ENCODE measurements at places on chromosomes 4 and X.
A peak's percentile ranks its signal among the peaks of the same experiment; 100 is the strongest.

DNA sequence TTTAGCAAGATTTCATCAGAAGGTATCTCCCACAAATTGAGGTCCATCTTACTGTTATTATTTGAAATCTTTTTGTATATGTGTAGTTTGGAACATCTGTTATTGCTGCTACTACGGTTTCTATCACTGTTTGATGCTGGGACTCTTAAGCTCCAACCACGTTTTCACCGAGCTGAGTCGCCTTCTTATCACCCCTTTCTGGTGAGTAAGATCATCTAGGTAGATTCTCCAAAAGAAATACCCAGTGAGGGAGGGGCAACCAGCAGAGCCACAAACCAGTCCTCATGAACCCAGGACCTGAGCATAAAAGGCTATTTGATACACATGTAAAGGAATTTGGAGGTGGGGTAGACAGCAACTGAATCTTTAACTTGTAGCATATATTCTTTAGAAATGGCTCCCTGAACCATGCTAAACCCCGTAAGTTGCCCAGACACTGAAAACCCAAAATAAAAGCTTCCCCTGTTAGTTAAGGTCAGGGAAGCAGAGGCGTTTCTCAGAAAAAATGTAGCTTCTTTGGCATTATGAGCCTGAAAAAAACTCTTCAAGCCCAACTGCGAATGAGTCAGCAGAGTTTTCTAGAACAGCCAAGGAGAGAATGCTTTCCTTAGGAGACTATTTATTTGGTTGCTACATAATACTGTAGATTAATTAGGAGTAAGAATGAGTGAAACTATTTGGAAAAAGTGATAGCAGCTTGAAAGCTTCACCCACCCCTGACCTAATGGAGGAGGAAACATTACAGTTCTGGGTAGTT is 53.8 kb upstream of the ATXN3L start:
- peak; percentile 64 for DNase-seq

DNA sequence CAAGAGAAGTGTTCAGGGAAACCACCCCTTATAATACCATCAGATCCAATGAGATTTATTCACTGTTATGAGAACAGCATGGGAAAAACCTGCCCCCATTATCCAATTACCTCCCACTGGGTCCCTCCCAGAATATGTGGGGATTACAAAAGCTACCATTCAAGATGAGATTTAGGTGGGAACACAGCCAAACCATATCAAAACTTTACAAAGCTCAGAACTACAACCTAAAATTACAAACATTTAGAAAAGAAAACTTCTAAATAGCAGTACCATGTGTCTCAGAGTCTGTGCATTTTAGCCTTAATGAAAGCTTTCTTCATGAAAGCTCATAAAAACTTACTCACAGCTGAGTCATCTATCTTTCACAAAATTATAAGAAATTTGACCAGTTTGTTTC is 1442.8 kb upstream of the PCDH7 start:
- DNase-seq = peak; percentile 17

GRCh38 chr4:109559625-109559982 is 442 bp upstream of the MCUB start:
- DNase-seq = no peak

DNA sequence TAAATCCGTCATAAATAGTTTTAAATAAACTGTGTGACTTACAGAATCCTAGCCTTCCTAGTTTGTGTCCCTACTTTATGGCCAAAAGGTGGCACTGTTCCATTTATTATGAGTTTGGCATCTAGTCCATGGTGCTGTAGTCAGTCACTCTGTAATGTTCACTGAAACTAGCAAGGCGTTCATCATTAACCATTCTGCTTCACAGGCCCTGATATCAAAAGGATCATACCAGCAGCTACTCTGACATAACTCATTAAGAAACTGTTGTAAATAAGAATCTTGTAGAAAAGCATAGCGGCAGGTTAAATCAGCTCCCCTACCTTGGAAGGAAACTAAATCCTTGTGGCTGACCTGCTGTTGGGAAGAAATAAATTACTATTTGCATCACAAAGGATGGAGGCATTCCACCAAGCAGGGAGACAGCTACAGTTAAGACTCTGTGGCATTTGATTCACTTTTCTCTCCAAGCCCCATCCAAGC is 919.6 kb upstream of the DIAPH2 start:
- no peak for DNase-seq

DNA sequence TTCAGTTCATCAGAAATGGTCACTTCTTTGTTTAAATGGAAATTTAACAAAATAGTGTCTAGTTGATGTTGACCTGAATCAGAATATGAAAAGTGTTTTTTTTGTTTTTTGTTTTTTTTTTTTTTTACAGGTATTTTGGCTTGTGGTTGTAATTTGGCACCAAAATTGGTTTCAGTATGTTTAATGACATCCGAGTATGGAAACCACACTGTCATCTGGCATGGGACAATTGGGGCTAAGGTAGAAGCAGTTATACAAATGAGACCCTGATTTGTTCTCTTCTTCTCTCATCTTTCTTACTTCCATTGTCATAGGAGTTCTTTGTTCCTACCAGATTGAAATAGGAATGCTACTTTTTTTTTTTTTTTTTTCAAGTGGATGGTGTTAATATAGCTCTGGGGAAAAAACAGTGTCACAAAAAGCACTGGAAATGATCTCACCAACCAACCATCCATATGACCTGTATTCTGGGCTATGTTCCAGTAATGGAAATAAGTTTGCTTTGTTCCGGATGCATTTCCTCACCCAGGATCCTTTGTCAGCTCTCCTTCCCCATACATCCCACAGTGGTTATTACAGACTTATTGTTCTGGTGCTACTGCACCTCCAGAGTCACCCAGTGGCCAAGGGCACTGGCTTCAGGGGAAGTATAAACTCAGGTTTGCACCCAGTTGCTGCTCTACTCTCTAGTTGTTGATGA is 95.8 kb downstream of the ATXN3L start:
- peak; percentile 66 for DNase-seq

DNA sequence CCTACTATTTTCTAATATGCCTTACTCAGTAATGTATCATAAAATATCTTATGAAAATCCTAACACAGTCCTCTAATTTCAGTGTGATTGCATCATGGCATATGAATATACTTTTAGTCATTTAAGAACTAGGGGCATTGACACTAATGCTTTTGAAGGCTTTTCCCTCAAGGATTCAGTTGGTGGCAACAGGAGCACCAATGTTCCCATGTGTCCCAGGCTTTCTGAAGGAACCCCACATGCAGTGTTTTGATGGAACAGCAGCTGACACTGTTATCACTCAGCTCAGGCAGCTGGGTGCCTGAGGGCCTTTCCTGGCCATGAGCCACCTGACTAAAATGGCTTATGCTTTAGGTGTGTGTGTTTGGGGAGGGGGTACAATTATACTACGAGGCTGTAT is 348.3 kb downstream of the ARHGAP24 start:
- DNase-seq = peak; percentile 79

DNA sequence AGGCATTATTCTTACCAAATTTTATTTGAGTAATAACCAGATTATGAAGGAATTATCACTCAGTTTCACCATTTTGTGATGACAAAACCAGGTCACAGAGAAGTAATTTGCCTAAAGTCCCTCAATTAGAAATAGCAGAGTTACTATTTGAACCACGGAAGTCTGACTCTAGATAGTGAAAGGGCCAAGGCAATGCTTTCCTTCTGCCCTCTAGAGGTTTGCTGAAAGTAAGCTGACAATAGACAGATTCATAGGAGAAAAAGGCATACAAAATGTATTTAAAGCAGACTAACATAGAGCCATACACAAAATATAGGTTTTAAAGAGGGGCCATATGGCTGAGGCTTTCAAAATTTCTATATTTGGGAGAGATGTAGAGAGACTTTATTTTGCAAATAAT is 43.1 kb downstream of the CXXC4 start:
- no peak for DNase-seq
